ENCODE measurements at places on chromosomes 12 and 14.

GRCh38 chr14:91249841-91250616 is 5.5 kb upstream of the GPR68 start:
- DNase-seq, result peak; percentile 78

GRCh38 chr12:89878950-89879349 is 170.3 kb upstream of the ATP2B1 start:
- no peak for DNase-seq

DNA sequence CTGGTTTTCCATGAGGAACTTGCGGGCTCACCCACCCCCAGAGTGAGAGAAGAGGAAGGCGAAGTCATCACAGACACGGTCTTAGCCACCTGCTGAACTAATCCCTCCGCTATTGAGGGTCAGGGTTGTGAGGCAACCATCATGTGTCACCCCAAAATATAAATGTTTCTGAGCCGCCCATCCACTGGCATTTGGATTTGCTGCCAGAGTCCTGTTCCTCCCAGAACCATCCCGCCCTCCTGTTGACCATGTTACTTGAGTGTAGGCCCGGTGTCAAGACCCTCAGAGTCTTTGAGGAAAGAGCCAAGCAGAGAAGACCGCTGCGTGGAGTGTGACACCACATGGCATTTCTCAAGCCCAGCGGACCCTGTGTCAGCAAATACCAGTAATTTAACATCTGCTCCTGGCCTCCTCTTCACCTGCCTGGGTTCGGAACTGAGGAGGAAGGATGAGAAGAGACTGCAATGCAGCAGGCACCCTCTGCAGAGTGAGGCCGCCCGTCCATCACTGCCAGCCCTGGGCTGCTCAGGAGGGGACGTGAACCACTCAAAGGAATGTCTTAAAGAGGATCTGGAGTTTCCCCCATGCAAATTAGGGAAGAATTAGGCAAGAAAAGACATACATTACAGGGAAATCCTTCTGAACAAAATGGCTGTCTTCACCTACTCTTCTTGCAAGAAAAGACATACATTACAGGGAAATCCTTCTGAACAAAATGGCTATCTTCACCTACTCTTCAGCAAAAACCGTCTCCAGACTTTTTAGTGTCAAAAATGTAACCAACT is 100.4 kb downstream of the FBXL14 start:
- no peak for DNase-seq

DNA sequence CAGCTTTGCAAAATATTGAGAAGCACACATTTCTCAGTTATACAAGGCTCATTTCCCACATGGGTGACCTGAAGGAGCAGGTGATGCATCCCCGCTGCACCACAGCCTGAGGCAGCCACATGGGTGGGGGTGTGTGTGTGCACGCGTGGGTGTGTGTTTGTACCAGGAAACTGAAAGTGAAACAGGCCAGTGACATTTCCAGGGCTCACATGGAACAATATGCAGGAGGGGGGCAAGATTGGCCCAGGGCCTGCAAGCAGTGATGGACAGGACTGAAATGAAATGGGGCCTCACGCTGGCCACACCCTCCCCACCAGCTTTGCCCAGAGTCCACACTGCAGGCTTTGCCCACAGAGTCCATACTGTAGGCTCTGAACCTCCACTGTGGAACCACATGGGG is 154.2 kb upstream of the PARP11 start:
- peak; percentile 83 for DNase-seq

- DNase-seq, result no peak
These were observed 332.6 kb downstream of the AEBP2 start for GRCh38 chr12:19771858-19772257.

GRCh38 chr12:50650285-50650684 is 113.6 kb upstream of the ATF1 start:
- no peak for DNase-seq

- no peak for DNase-seq
These were observed 13.9 kb downstream of the ADGRD1 start for GRCh38 chr12:130967636-130968035.

- peak; percentile 28 for DNase-seq
These were observed 2.5 kb downstream of the SCN8A start for GRCh38 chr12:51593539-51593938.

DNA sequence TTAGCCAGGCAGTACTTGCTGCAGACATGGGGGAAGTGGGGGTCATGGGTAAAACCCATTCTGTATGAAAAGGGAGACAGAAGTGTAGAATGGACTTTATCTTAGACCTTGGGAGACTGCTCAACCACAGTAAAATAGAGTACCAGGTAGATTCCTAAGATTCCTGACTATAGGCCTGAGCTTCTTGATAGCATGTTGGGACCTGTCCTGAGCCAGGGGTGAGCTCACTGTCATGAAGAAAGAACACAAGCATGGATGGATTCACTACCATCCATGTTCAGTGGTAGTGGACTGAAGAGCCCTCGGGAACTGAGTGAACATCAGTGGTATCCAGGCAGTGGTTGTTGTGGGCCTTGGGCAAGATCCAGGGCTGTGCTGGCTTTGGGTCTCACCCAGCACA is 1003.8 kb downstream of the TMTC2 start:
- DNase-seq, result no peak

- no peak for DNase-seq
These were observed 170.1 kb downstream of the STXBP6 start for GRCh38 chr14:24879661-24880386.

DNA sequence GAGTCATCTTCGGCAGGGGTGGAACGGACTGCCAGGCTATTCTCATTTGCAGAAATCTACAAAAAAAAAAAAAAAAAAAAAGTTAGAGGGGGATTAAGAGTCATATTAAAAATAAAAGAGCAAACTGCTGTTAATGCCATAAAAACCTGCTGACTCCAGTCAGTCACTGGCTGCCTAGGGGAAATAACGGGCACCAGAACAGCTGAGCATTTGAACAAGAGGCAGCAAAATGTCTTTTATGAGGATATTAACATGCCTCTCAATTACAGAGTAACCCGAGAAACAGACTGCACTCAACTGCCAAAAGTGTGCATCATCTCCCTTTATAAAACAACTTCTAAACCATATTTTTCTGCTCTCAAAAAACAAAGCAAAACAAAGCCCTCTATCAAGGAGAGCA is 28.7 kb upstream of the CERS5 start:
- DNase-seq, result no peak

- no peak for DNase-seq
These were observed 618 bp upstream of the PGAM5 start for GRCh38 chr12:132710043-132710404.

DNA sequence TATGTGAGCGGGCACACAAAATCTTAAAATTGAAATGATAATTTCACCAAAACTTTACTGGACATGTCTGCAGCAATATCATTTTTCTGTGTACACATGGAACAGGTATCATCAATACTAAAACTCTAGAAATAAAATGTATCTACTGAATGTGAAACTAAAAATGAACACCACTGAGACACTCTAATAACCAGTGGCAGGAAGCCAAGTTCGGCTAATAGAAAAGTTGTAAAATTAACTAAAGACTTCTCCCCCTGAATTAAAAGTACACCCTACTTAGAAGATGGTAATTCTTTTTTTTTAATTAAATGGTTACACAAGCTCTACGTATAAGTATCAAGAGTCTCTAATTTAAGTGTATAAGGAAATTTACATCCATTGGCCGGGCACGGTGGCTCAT is 227.2 kb downstream of the MED13L start:
- no peak for DNase-seq

DNA sequence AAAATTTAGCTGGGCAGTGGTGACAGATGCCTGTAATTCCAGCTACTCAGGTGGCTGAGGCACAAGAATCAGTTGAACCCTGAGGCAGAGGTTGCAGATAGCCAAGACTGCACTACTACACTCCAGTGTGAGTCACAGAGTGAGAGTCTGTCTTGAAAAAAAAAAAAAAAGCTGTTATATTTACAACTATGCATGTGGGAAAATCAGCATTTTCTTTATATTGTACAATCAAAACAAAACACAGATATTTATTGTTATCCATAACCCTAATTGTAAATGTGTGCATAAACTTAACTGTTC is 12.5 kb downstream of the C1R start:
- no peak for DNase-seq

GRCh38 chr14:91010153-91010533 is 50.3 kb downstream of the RPS6KA5 start:
- no peak for DNase-seq

DNA sequence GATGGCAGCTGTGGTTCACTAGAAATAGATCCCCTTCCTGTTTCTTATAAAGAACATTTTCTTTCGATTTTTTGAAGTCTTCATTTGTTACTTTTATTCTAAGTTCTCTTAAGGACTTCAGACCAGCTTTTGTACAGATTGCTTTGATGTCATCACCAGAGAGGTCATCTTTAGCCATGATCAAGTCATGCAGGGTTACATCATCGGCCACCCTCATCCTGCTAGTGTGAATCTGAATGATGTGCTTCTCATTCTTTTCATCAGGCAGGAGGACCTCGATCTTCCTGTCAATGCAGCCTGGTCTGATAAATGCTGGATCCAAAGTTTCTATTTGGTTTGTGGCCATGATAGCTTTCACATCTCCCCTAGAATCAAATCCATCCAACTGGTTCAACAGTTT is 706.7 kb downstream of the RERGL start:
- no peak for DNase-seq

DNA sequence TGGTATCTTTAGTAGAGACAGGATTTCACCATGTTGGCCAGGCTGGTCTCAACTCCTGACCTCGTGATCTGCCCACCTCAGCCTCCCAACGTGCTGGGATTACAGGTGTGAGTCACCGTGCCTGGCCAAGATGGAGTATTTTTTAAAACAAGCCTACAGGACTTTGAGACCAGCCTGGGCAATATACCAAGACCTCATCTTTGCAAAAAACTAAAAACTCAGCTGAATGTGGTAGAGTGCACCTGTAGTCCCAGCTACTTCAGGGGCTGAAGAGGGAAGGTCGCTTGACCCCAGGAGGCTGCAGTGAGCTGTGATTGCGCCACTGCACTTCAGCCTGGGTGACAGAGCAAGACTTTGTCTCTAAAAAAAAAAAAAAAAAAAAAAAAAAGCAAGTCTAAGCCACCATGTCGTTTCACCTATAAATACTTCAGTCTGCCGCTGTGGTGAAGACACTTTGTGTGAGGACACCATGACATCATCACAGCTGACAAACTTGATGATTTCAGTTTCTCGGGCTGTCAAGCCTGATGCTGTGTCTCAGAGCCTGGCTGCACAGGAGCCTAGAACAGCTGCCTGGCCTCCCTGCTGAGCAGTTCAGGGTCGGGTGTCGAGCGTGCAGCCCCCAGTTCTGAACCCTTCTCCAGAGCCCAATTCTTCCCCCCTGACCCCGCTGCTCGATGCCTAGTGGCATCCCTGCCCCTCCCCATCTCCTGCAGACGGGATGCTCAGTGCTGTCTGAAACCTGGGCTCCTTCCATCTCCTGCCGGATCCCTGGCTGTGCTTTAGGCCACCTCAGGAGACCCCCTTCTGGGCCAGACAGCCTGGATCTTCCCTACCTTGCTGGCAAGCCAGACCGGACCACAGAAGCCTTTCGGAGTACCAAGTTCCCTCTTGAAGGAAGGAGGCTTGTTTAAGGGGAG is 119.2 kb upstream of the EVL start:
- DNase-seq, result no peak

- DNase-seq, result no peak
These were observed 66.2 kb downstream of the RNF34 start for GRCh38 chr12:121465921-121466793.

GRCh38 chr14:65237941-65238340 is 135.6 kb upstream of the MAX start:
- DNase-seq, result no peak

DNA sequence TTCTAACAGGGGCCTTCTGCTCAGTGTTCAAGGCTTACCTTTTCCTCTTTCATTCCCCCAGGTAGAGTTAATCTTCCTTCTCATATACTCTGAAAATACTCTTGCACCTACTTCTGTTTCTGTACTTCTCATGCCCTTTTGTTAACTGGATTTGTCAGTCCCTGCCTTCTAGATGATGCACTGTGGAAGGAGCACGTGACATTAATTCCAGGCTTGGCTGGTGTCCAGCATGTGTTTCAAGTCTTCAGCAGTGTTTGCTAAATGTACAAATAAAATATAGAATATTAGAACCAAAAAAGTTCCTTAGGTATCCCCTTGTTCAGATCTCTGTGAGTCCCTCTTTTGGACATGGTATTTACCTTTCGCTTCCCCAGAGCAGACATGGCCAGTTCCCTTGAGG is 27.9 kb upstream of the EVL start:
- DNase-seq, result no peak

DNA sequence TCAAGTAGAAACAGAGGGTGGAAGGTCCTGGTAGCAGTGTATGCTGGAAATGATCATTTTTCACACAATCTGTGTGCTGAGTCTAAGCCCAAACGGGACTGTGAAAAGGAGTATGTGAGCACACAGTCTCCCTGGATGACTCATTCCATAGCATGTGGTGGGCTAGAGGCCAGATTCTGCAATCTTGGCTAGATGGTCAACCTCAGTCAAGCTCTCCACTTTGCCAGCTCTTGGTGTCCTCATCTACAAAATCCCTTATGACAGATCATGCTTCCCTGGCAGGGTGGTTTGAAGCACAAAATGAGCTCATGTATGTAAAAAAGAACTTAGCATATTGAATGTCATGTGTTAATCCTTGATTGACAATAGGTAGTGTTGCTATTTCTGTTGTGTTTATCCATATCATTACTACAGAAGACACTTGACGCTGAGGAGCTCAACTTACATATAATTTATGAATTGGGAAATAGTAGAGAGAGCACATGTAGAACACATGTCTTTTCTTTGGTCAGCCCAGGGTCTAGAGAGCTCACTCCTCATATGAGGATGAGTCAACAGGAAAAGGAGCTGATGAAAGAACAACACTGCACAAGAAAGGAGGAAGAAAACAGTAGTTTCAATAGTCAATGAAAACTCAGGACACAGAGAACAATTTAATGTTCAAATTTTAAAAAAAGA is 517.5 kb downstream of the BCL11B start:
- DNase-seq, result no peak

DNA sequence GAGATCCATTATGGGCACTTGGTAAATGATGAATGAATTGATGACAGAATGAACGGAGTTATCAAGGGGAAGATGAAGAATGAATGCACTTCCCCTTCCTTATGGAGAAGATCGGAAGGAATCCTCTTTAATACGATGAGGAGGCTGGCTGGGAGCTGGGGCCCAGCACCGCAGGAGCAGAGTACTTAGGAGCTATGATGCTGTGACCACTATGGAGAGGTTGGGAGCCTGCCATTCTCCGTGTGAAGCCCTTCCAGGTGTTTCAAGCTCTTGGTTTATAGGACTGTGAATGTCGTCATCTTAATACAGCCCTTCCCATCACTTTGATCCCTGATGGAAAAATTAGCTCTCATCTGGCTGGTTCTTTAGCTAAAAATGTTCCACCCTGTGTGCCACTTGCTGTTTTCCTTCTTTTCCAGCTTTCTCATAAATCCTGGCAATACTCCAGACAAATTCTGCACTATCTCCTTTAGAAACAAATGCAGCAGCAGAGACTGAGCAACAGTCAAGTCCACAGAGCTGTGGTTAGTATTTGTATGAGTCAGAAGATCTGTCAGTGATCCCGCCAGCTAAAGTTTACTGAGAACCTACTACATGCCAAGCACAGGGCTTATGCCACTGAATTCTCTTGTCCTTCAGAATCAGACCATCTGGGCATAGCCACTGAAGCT is 263.1 kb upstream of the CRY1 start:
- no peak for DNase-seq
